ENCODE measurements at places on chromosomes 5 and 9. TPM values are rescaled to one million over a fixed set of nuclear protein-coding genes. Genes with fewer than 3 reads are reported as not detected.
A peak's percentile ranks its signal among the peaks of the same experiment; 100 is the strongest.

SLC23A1 gene
- polyA plus RNA-seq = 0.03 TPM

DNA sequence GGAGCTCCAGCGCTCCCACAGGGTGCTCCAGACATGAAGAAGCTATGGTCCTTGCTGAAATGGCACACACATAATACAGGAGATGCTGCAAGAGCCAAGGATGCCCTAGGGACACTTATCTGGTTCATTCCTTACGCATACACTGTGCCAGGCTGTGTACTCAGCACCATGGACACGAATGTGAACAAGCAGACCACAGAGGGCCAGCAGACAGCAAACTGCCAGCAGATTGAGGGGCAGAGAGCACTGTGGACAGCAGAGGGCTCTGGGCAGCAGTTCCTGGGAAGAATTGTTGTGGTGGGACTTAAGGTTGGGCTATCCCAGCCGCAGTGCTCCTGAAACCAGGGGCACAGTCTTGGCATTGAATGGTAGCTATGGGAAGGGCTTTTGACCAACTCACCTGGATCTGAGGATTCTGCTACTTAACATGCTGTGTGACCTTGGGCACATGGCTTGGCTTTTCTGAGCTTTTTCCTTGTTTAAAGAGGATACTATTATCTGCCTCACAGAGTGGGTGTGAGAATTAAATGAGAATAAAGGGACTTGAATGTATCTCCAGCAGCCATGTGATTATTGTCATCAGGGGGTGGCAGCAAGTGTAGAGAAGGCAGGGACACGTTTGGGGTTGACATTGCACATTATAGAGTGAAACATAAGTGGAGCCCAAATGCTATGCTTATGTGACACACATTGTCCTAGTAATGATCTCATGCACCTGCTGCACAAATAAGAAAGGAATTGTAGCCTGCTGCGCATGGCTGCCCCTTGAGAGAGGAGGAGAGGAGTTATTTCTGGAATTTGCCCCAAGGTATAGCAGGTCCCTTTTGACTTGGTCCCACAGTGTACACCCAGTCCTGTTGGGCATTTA lies 30.1 kb downstream of the PPARGC1B start:
- no peak overlapping the region for H3K4me3 ChIP-seq
- peak overlapping the region; percentile 23 for H3K27ac ChIP-seq
- peaks cover 62% of the 10 kb centered on the region for H3K4me1 ChIP-seq
- H3K27me3 ChIP-seq = no peaks in the 10 kb centered on the region

DNA sequence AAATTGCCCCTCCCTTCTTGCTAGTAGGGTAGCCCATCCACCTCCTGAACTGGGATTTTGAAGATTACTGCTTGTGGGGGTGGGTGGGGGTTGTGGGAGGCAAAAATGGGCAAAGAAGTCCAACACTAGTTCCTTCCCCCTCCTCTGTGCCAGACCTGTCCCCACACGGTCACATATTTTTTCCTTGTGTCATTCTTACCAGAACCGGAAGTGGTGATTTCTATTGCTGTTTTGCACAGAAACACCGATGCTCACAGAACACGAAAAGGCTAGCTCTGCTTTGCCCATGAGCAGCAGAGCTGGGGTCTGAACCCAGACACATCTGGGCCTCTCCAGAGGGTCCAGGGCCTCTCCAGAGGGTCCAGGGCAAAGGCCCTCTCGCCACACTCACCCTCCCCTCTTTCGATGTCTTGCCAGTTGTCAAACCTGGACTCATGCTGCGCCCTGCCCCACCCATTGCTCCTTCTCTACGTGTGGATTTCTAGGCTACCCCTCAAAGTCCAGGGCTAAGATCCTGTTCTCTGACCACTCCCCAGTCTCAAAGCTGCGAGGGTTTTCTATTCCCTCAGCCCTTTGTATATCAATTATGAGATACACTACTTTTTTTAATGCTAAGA lies 264.4 kb upstream of the MSX2 start:
- H3K36me3 ChIP-seq = no peaks in the 10 kb centered on the region
- no peak for DNase-seq
- no peak overlapping the region for H3K27ac ChIP-seq
- H3K27me3 ChIP-seq = no peaks in the 10 kb centered on the region
- H3K4me1 ChIP-seq = no peaks in the 10 kb centered on the region

DNA sequence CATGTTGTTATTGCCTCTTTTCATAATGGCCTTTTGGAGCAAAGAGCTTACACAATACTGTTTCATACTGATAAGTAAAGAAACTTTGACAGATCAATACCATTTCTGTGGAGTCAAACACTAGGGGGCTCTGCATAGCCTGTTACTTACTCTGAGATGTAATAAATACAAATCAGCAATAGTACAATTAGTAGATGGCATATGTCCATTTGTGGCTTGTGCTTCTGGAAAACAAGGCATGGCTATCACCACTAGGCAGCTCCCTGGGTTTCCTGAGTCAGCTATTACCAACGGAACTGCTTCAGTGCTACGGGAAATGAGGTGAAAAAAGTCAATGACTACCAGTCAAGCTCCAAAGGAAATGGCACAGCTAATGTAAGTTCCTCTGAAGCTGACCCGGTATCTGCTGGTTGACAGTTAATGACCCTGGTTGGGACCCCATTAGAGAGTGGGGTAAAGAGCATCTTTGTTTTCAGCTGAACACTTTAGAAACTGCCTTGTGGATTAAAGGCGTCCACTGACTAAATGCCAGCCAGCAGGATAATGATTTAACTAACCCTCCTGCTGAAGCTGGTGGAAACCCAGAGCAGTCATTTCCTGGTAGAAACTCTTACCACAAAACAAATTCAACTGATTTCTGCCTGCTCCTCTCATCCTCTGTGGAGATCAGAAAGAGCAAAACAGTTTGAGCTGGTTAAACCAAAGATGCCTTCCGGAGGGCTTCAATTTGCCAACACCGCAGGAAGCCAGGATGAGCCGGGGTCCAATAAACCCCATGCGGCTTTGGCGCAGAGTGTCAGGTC lies 69.0 kb upstream of the FAM169A start:
- H3K4me3 ChIP-seq = no peak overlapping the region
- H3K36me3 ChIP-seq = no peaks in the 10 kb centered on the region
- H3K27me3 ChIP-seq = peaks cover 9% of the 10 kb centered on the region
- no peaks in the 10 kb centered on the region for H3K4me1 ChIP-seq
- no peak overlapping the region for H3K27ac ChIP-seq
- no peak for DNase-seq

- no peaks in the 10 kb centered on the region for H3K36me3 ChIP-seq
- H3K4me3 ChIP-seq = no peak overlapping the region
- no peak overlapping the region for H3K27ac ChIP-seq
- H3K27me3 ChIP-seq = no peaks in the 10 kb centered on the region
- no peak for DNase-seq
Observed at GRCh38 chr5:2374703-2375102, 376.8 kb downstream of the IRX2 start.

- no peaks in the 10 kb centered on the region for H3K27me3 ChIP-seq
- no peak for DNase-seq
- H3K27ac ChIP-seq = no peak overlapping the region
- H3K4me1 ChIP-seq = no peaks in the 10 kb centered on the region
Observed at GRCh38 chr5:81896764-81897163, 75.1 kb upstream of the ATG10 start.

DNA sequence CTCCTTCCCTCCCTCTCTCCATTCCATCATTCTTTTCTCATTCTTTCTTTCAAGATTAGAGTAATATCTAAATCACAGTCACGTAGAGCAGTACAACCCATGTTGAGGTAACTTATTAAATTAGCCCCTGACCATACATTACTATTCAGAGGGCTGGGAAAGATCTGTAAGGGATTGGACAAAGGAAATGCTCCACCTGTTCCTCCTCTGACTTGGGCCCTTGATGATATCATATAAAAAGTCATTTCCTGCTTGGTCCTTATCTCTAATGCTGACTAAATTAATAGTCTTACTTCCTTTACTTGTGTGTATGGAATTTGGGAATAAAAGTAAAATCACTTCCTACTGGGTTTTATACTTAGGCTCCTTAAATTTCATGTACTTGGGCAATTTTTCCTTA lies 40.8 kb downstream of the SNX18 start:
- no peak overlapping the region for H3K27ac ChIP-seq
- no peak for DNase-seq
- no peak overlapping the region for H3K4me3 ChIP-seq
- no peaks in the 10 kb centered on the region for H3K27me3 ChIP-seq

- H3K4me3 ChIP-seq = no peak overlapping the region
- H3K27me3 ChIP-seq = no peaks in the 10 kb centered on the region
- H3K36me3 ChIP-seq = no peaks in the 10 kb centered on the region
- no peak for DNase-seq
Observed at GRCh38 chr9:111158363-111158762, 120.1 kb upstream of the LPAR1 start.

GRCh38 chr9:72037571-72037970 lies 22.8 kb downstream of the C9orf57 start:
- no peak overlapping the region for H3K27ac ChIP-seq
- H3K36me3 ChIP-seq = no peaks in the 10 kb centered on the region
- H3K27me3 ChIP-seq = no peaks in the 10 kb centered on the region

Data from psoas muscle (tissue), 8 donors.